ENCODE measurements at places on chromosomes 4 and X.
A peak's percentile ranks its signal among the peaks of the same experiment; 100 is the strongest.

DNA sequence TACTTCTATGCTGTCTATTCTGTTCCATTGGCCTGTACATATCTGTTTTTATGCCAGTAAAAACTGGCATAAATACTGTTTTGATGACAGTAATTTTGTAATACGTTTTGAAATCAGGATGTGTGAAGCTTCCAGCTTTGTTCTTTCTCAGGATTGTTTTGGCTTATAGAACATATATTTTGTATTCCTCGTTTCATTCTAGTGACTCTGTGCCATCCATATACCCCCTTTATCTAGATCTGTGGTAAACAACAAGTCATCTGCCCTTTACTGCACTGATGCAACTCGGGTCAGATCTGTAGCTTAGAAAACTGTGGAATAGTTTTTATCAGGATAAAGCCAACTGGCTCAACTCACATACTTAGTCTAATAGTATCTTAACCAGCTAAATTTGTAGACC, 233.7 kb downstream of the PRDM5 start:
- DNase-seq, result no peak

DNA sequence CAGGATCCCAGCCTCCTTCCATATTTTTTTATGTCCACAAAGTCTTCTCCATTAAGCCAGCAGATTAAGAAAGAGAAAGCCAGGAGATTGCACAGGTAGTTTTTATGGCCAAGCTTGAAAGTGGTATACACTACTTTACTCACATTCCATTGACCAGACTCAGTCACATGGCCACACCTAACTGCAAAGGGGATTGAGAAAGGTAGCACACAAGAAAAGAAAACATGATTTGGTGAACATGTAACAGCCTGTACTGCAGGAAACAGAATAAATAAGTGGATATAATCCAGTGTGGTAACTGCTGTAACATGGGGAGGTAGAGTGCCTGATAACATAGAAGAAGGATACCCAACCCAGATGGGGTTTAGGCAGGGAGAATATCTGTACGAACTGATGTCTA, 43.9 kb downstream of the HOPX start:
- DNase-seq, result no peak

DNA sequence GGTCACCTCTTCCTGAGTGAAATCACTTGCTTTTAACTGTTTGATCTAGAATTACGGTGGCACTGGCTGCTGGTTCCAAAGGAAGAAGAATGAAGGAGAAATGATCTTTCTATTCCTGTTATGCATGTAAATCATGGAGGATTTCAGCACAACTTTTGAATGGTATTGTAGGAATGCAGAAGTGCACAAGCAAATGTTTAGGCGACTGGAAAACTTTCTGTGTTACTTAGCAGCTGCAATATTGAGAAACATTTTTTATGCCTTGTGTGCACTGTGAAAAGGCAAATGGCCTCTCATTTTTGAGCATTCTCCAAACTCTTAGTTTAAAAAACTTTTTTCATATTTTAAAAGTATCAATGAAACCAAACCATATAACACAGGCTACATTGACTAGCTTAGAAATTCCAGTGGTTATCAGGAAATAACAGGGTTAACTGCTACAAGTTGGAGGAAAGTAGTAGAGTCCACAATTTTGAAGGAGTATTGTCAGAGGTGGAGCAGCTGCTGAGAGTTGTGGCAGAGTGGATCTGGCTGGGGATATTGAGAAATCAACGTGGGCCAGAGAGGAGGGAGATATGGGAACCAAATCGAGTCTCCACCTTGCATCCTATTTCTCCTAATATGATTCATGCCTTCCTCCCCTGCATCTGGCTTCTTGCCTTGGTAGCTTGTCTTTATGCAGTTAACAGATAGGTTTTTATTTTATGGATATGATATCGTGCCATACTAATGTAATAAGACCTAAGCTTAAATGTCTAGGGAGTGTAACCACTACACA, 32.0 kb upstream of the FHL1 start:
- peak; percentile 60 for DNase-seq

- peak; percentile 84 for DNase-seq
These were observed 62.3 kb upstream of the ADAMTS3 start for GRCh38 chr4:72631296-72631695.

DNA sequence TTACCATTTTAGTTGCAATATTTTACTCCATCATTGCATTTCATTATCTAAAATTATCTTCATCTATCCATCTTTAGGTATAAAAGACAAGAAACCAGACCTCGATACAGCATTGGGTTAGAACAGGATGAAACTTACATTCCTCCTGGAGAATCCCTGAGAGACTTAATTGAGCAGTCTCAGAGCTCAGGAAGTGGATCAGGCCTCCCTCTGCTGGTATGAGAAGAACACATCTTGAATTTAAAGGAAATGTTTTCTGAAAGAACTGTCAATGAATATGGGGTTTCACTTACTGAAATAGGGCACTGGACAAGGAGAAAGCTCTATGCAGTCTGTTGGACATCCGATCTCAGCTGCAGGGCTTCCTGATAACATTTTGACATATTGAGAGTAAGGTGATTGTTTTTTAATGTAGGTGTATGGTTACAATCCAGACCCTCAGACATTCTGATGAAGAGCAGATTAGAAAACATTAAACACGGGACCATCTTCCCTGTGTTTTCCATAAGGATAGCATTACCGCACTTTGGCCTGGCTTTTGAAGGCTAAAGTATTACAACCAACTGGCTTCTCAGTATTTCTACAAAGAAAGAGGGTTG, 367.2 kb downstream of the BMPR1B start:
- peak; percentile 89 for DNase-seq

- no peak for DNase-seq
These were observed 56.1 kb downstream of the SLC7A11 start for GRCh38 chr4:138185859-138186645.

DNA sequence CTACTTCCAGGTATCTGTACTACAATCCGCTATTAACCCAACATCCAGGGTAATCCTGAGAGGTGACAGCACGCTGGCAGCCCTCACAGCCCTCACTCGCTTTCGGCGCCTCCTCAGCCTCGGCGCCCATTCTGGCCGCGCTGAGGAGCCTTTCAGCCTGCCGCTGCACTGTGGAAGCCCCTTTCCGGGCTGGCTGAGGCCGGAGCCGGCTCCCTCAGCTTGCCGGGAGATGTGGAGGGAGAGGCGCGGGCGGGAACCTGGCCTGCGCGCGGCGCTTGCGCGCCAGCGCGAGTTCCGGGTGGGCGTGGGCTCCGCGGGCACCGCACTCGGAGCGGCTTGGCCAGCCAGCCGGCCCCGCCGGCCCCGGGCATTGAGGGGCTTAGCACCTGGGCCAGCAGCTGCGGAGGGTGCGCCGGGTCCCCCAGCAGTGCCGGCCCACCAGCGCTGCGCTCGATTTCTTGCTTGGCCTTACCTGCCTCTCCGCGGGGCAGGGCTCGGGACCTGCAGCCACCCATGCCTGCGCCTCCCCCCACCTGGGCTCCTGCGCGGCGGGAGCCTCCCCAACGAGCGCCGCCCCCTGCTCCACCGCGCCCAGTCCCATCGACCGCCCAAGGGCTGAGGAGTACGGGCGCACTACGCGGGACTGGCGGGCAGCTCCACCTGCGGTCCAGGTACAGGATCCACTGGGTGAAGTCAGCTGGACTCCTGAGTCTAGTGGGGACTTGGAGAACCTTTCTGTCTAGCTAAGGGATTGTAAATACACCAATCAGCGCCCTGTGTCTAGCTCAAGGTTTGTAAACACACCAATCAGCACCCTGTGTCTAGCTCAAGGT, 87.3 kb downstream of the PRSS12 start:
- DNase-seq, result peak; percentile 28

DNA sequence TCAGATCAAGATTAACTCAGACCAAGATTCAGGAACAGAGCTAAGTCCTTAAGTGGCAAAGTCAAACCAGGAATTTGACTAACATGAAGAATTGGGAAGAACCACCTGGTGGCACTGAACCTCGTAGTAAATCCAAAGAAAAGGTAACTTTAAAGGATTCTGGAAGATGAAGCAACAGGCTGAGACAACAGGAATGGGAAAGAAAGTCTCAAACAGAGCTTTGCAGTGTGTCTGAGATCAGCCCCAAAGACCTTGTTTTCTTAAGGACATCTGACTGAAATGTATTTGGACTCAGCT, 126.1 kb downstream of the ASB9 start:
- no peak for DNase-seq

DNA sequence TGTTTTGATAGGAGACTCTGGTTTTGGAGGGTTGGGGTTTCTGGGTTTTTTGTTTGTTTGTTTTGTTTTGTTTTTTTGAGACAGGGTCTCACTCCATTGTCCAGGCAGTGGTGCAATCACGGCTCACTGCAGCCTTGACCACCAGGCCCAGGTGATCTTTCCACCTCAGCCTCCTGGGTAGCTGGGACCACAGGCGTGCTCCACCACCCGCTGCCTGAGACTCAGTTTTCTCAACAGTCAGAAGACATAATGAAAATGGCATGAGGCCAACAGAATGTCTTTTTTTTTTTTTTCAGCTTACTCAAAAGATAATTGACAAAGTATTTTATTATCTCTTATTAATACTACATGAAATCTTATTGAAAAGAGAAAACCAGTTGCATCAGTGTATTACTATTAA, 32.4 kb downstream of the TNIP2 start:
- peak; percentile 61 for DNase-seq

DNA sequence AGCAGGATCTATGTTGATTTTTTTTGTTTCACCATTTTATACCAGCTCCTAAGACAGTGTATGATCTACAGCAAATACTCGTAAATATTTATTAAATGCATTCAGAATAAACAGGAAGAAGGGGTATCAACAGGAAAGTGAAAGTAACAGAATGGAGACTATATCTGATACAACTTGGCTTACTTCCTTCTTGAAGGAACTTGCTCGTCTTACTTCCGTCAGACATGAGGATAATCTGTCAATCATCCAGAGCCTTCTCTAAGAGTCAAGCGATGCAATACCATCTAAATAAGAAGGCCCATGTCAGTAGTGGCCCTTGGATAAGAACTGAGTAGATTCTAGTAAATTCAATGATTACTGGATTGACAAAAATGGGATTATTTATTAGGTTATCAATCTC, 84.2 kb downstream of the CAMK2D start:
- DNase-seq, result no peak

- DNase-seq, result peak; percentile 12
These were observed 37.8 kb upstream of the FRMD7 start for GRCh38 chrX:132165651-132166050.

DNA sequence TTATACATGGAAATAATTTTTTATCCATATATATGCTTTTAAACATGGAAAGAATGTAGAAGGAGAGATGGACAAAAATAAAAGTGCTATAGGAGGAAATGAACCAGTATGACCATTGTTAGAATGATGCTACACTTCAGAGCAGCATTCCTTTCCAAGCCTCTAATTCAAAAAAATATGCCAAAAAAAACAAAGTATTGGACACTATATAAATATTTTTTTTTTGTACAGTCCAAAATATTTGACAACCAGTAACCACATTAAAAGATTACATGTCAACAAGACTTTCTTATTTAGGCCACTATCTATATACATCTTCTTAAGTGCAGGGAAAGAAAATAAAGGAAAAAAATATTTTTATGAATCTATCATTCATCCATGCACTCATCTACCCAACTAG, 198.6 kb downstream of the LRBA start:
- peak; percentile 66 for DNase-seq

- peak; percentile 18 for DNase-seq
These were observed 133.6 kb upstream of the VAMP7 start for GRCh38 chrX:155747520-155747919.

DNA sequence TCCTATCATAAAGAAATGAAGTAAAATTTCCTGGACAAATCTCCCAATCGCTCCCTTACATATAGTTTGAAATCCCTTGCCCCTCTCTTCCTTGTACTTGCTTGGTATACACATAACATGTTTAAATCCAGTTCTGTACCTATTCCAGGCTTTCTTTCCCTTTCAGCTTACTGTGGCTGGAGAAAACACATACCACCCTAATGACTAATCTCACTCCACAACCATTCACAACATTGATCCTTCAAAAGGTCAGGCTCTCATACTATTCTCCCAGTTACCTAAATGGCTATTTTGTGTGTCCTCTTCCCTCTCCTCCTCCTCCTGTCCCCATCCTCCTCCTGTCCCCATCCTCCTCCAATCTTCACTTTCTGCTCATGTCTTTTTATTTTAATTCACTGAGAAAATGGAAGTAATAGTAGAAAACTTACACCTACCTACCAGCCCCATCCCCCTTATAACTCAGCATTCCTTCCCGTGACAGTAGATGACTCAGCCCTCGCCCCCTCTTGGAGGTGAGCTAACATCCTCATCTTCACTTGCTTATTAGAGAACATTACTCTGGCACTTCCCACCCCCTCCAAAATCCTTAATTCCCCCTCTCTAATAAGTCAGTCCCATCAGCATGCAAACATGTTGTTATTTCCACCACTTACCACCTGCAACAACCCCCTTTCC, 77.5 kb downstream of the IL15 start:
- peak; percentile 67 for DNase-seq

GRCh38 chr4:85391589-85392410, 83.2 kb upstream of the ARHGAP24 start:
- no peak for DNase-seq

All from choroid plexus epithelial cell (primary cell).